Ureter (tissue), 1 donor: ENCODE measurements at places on chromosomes 13 and 19. TPM values are rescaled to one million over a fixed set of nuclear protein-coding genes. Genes with fewer than 3 reads are reported as not detected.
A peak's percentile ranks its signal among the peaks of the same experiment; 100 is the strongest.

HS6ST3 gene
- 4.4 TPM for total RNA-seq

DNA sequence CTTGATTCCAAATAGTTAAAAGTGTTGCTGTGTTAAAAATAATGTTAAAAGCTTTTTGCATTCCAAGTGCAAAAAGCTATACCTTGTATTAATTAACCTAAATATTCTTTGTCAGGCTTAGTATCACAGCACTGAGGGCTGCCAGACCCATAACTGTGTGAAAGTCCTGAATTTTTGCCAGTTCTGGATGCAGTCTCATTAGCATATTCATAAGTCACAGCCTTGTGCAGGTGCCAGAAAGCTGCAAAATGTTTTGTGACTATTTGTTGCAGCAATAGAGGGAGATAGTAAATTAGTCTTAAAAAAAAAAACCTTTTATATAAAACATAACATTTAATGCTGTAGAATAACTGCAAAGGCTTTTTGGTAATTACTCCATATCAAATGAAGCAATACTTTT is 56.6 kb downstream of the SLITRK1 start:
- no peak for DNase-seq

- DNase-seq: peak; percentile 14
These were observed 12.1 kb downstream of the SOX1 start for GRCh38 chr13:112078879-112079531.

DNA sequence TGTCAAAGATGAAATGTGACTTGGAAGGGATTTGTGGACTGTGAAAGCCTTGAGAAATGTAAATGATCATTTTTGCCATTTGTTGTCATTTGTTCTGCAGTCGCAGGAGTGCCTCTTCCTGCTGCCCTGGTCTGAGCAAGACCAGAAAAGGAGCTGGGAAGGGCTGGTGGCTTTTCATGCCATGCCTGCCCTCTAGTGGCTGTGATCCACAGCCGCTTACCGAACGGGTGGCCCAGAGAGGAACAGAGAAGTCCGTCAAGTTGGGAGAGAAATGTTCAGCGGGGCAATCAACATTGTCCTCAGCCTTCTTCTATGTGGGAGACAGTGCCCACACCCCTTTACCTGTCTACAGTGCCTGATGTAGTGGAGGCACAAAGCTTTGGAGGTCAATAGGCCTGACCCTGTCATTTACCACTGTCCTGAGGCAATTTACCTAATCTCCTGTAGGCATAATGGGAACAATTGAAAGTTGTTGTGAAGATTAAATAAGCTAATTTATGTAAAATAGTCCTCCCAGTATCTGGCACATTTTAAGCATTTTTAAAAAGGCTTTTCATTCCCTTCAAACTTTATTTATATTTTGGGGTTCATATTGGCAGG is 224.5 kb downstream of the B3GLCT start:
- peak; percentile 81 for DNase-seq

FUZ gene
- total RNA-seq: 13.0 TPM

DNA sequence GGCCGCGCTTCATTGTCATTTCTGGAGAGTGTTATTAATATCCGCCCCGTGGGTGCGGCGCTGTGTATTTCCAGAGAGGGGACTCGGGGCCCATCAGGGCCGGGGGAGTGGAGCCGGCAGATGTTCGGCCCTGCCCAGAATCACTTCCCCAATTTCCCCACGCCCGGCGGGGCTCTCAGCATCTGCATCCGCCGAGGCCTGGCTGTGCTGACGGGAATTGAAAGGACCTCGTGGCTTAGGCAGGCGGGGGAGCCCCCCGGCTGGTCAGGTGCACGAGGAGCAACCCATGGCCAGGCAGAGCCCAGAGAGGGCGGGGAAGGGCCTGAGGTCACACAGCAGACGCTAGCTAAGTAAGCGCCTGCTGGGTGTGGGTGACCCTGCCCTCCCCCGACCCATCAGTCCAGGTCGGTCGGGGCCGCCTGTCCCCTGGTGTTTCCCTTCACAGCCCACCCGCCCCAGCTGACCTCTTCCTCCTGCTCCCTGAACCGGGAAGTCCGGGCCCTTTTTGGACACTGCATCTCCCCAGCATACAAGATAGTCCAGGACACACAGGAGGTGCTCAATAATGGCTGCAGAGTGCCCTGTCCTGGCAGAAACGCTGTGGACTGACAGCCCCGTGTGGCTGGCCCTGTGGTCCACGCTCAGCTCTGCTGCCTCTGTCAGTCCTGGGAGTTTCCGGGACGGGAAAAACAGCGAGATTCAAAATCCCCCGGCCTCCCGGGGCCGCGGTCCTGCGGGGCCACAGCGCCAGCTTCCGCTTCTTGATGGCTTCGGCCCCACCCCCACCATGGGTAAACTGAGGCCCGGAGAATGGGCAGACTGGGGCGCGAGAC is 22.1 kb downstream of the ARID3A start:
- DNase-seq: no peak

DNA sequence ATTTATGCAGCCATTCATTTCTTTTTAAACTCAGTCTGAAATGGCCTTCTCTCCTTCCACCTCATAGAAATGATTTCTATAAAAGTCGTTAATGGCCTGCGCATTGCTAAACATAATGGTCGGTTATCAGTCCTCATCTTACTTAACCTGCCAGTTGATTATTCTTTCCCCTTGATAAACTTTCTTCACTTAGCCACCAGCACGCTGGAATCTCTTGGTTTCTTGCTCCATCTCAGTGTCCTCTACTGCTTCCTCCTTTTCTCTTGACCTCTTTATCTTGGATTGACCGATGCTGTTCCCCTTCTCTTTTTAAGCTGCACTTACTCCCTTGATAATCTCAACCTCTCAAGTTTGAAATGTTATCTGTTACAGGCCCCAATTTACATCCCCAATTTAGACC is 12.2 kb upstream of the CLC start:
- no peak for DNase-seq

DNA sequence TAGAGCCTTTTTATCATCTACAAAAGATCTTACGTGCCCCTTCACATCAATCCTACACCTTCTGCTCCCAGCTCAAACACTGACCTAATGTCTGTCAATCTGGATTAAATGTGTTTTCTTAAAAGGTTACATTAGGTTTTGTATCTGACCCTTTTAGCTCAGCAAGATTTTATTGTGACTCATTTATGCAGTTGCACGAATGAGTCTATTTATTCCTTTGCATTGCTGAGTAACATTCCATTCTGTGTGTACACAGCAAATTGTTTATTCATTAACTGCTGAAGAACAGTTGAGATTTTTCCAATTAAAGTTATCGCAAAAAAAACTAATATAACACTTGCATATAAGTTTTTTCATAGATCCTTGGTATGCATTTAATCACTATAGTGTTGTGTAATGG is 253.9 kb upstream of the GPC6 start:
- DNase-seq: no peak

GRCh38 chr19:18894254-18895037 is 1.5 kb downstream of the CERS1 start:
- no peak for DNase-seq

DNA sequence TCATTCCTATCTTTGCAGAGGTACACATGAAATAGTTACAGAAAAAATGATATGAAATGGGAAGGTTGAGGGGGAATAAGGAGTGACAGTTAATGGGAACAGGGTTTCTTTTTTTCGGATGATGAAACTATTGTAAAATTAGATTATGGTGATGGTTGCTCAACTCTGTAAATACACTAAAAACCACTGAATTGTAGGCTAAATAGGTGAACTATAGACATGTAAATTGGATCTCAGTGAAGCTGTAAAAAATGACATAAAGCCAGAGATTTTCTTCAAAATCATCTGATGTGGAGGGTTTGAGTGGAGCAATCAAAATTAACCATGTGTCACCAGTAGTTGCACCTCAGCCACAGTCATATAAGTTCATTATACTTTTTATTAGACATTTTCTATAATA is 6.6 kb upstream of the FLT3 start:
- no peak for DNase-seq

DNA sequence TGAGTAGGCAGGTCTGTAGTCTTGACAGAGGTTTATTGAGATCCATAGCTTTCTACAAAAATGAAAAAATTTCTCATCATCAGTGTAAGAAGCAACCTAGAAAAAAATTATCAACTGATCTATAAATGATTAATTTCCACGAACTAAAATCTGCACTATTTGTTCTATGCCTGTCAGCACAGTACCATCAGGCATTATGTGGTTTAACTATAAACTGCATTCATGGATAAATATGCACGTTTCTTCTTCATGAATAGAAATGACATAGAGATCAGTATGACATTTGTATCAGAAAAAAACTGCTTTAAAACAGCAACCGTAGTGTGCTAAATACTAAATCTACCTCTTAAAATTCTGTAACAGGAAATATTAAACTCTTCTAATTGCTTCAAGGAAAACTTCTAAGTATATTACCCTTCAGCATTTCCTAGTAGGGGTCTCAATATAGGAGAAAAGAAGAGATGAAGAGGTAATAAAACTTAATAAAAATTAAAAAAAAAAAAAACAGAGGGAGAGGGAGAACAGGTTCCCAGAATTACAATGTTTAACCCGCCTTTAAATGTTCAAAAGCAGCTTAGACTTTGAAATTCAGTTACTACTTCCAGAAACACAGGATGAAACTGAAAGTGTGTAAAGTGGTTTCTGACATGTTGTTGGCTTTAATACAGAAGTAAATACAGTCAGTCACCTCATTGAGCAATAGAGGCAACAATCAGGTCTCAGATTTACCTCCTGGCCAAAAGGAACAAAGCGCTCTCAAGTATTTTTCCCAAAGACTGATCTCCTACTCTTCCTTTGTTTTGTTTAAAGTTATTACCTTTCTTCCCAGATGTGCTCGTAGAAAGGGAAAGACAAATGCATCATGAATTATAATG is 144.4 kb downstream of the DIAPH3 start:
- no peak for DNase-seq

ACP7 gene
- 1.8 TPM for total RNA-seq

DNA sequence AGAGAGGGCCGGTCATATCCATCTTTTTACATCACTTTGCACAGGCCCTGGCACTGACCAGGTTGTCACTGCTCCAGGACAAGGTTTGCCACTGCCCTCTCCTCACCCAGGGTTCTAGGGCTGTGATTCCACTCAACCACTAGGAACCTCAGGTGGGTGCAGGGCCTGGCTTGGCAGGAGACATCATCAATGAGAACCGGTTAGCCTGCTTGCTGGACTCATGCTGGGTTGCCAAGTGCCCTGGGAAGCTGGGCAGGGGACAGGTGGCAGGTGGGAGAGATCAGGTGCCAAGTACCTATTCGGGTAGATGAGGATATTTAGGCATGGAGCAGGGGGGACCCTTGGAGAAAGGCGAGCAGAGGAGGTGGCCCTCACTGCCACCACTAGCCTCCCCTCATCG is 4.2 kb upstream of the CERS4 start:
- DNase-seq: no peak
